ENCODE measurements at places on chromosomes 12 and 14.

DNA sequence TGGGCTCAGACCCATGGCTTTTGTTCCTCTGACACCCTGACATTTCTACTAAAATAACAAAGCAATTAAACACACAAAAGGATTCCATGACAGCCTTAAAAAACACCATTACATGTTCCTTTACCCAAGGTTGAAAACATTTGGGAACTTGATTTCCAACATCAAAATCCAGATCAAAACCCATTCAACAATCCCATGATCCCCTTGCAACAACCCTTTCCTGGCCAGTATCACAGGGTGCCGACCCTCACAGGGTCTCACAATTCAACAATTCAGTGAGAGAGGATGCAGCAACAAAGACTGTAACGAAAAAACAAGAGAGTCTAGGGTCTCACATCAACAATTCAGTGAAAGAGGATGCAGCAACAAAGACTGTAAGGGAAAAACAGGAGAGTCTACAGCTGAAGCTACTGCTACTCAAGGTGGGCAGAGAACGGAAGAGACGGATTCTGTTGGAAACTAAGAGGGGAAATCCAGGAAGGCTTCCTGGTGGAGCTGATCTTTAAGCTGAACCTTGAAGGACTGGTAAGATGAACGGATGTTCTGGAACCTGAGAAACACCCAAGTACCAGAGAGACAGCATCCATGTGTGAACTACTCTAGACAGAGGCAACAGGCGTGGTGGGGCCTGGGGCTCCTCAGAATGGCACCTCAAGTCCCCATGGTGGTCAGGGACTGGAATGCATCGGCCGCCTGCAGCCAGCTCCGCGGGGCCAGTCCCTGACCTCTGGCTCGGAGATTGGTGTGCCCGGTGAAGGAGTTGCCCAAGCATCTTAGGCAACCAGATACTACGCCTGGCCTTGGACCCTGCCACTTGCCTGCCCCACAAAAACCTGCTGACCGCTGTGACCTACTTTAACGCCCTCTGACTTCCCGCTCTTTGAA, 22.7 kb upstream of the ZFP36L1 start:
- DNase-seq, result no peak

DNA sequence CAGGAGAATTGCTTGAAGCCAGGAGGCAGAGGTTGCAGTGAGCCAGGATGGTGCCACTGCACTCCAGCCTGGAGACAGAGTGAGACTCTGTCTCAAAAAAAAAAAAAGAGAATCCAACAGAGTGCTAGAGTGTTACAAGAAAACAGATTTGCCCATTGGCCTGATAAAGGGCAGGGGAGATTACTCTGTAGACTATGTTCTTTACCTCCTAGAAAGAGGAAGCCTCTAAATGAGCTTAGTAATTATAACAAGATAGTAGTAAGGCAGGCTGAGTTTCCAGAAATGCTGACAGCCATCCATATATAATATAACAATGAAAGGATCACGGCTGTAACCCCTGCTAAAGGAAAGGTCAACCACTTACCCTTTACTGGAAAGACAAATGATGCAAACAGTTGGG, 24.4 kb downstream of the AK7 start:
- DNase-seq, result no peak

DNA sequence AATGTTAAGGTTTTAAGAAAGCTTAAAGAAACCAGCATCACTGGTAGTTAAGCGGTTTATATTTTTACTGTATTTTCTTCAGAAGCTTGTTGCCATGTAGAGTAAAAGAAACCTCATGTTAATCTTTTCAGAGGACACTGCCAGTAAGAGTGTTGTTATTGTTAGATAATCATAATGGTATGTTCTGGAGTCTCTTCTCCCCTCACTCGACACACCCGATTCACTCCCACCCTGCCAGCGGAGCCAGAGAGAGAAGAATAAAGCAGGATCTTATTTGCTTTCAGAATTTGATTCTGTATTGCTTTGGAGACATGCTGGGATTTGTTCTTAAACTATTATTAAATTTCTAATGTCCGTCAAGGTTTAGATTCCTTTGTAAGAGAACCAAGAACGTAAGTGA, 113.7 kb downstream of the SAMD4A start:
- no peak for DNase-seq

- DNase-seq, result no peak
These were observed 134.0 kb downstream of the BCL11B start for GRCh38 chr14:99137913-99138571.

- no peak for DNase-seq
These were observed 234.9 kb upstream of the CAND1 start for GRCh38 chr12:67034110-67034879.

DNA sequence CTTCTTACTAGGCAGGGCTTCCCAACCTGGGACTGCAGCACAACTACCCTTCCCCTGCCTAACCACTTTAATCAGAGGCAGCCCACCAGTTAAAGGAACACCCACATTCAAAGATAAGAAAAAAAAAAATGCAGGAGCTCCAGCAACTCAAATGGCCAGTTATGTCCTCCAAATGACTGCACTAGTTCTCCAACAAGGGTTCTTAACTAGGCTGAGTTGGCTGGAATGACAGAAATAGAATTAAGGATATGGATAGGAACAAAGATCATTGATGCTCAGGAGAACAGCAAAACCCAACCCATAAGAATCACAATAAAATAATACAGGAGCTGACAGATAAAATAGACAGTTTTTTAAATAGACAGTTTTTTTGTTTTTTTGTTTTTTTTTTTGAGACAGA, 154.2 kb downstream of the PLCZ1 start:
- no peak for DNase-seq

DNA sequence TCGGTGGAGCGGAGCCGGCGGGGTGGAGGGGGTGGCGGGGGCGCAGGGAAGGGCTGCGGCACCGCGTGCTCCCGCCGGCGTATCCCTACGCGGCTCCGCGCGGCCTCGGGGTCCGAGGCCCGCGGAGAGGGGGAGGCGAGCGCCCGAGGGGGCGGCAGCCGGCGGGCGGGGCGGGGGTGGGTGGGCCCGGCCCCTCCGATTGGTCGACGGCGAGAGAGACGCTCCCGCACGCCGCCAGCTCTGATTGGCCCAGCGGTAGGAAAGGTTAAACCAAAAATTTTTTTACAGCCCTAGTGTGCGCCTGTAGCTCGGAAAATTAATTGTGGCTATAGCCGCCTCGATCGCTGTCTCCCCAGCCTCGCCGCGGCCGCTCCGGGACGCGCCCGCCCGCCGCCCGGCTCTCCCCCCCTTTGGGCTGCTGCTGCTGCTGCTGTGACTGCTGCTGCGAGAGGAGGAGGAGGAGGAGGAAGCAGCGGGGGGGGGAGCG, at the start of gene FOXG1:
FOXG1 (plus strand) TSS at position 319 of the 487 bp plus-strand sequence. CDS start 493 bp downstream, outside the sequence.
- DNase-seq, result no peak

DNA sequence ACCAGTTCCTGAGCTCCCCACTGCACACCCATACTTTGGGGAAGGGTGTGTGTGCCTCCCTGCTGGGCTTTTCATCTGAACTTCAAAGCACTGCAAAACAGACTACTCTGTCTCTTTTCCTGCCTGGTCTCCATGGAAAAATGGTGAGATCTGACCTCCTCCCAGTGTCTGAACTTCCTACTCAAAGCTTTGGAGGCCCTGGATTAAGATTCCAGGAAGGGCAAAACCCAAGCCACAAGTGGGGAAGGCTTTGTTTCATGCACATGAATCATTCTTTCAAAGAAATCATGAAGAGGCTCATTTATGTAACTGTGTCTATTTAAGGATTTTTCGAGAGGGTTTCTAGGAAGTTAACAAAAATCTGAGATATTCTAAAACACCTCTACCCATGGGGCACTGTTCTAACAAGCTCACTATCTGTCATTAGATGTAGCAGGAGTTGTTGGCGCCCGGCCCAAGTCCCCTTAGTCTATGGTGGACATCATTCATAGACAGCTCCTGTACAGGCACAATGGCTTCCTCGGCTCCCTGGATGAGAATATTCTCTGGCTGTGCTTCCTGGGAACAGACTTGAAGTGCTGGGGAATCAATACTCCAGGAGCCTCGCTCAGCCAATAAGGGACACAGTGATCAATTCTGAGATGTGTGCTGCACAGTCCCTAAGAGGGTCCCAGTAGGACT, 224.0 kb downstream of the KTN1 start:
- DNase-seq, result no peak

DNA sequence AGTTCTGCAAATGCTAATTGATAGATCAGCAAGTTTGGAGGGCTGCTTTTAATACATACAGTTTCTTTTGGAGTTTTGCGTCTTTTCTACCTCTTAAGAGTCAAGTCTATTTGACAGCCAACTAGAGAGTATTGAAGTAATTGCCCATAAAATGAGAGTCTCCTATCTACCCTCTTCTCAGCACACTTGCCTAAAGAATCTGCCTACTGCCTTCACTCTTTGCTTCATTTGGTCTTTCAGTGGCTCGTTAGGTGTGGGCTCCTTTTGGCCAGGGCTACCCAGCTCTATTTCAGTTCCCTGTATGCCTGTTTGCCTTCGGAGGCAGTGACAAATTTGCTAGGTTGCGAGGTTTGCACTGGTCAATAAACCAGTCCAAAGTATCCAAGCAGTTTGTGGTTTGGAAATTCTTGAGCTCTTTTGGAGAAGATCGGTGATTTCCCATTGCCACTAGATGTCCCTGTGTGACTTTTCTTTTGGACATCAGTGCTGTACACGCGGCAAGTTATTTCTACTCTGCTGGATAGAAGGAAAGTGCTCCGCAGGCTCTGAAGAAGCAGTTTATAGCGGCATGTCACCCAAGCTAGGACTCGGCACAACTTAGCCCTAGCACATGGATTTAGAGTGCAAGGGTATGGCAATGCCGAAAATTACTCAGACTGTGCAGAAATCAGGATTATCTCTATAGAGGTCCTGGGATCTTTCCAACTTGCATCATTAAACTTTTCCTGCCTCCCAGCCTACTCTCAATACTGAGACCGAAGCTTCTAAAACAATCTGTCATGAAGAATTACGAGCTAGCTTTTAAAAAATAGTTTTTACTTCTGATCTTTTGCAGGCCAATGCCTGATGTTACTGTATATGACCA, 38.6 kb downstream of the MGST1 start:
- DNase-seq, result no peak

- no peak for DNase-seq
These were observed 55.7 kb downstream of the VRK1 start for GRCh38 chr14:96852823-96853422.

- DNase-seq, result no peak
These were observed 9.4 kb downstream of the INF2 start for GRCh38 chr14:104698688-104699425.

DNA sequence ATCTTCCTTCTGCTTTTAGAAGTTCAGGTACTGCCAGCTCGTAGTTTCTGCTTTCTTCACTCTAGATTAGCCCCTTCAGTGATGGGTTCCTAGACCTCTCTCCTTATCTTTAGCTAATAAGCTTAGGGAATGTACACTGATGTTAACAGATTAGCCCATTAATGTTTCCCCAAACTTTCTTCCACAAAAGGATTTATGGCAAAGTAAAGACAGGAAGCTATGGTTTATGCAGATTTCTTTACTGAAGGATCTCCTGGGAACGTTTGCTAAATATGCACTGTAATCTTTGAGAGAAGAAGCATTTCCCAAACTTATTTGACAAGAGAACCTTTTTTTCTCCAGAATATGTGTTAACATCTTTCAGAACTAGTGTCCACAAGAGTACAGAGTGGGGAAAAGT, 4.2 kb downstream of the SOCS4 start:
- DNase-seq, result no peak

DNA sequence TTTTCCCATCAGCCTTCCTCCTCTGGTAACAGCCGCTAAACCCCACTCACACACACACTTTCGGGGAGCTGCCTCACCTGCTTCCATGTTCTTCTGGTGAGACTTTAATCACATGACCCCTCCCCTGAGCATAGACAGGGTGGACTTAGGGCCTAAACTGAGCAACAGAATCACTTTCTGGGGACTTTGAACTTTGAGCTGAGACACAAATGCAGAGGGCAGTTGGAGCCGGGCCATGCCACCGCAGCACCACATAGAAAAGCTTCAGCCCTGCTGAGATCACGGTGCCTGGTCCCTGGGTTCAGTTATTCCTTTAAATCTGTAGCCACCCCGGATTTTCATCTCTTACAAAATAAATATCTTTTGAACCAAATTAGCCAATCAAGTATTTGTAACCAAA, 18.4 kb upstream of the MAP3K9 start:
- no peak for DNase-seq

DNA sequence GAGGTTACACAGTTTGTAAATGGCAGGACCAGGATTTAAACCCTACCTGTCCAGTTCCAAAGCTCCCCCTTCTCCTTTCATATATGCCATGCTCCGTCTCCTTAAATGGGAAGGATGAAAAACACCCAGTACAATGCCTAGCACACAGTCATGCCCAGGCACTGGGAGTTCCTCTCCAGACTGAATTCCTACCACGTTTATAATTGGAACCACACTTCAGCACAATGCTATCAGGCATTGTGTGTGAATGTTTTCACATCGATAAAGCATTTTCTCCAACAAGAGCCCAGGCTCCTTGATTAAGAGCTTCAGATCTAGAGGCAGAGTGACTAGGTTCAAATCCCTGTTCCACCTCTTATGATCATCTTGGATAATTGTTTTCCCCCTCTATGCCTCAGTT, 2.7 kb upstream of the NUAK1 start:
- no peak for DNase-seq

GRCh38 chr14:50953502-50953901, 9.2 kb upstream of the PYGL start:
- no peak for DNase-seq
